ENCODE measurements at places on chromosomes 5 and 9.

GRCh38 chr5:174832025-174832424 is 107.6 kb downstream of the MSX2 start:
- DNase-seq: no peak

DNA sequence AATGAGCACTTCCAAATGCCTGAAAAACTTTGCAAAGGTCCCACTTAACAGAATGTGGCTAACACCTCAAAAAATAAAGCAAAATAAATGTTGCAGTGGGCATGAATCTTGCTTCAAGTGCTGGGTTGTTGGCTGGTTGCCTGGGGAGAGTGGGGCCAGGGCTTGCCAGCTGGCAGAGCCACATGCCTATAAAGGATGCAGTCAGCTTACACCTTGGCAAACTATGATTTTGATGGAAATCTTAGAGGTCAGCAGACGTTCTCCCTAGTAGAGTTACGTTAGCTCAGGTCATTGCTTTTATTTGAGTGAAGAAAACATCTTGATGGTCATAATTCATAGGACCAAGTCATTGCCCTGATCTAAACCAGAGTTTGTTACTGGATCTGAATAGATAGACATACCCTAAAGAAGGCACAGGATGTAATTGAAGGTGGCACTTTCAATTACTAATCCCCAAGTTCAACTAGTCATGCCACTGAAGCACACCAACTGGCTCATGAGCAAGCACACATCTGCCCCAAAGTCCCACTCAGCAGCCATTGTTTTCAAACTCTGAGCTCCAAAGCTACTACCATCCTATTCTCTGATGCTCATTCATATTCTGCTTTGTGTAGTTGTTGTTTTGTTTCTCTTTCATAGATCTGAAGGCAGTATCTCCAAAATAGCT is 51.2 kb upstream of the ZSWIM6 start:
- no peak for DNase-seq

GRCh38 chr5:2334719-2335118 is 416.8 kb downstream of the IRX2 start:
- DNase-seq: no peak

GRCh38 chr5:132086277-132086794 is 12.7 kb downstream of the CSF2 start:
- DNase-seq: no peak

- no peak for DNase-seq
Observed at GRCh38 chr5:39194466-39195136, 24.8 kb downstream of the FYB1 start.

DNA sequence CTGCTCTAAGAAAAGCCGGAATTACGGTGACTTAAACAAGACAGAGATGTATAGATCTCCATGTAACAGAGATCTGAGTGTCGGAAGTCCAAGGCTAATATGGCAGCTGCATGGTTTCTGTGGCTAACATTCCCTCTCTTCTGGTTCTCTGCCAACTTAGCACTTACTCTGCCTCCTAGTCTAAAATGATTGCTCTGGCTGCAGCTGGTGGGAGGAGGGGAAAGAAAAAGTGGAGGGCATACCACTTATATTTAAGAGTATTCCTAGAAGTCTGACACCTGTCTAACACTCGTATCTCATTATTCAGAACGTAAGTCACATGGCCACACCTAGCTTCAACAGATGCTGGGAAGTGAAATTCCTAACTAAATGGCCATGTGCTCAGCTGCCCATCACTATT is 551.5 kb upstream of the TLE4 start:
- DNase-seq: no peak

GRCh38 chr5:13831351-13831750 is 113.1 kb downstream of the DNAH5 start:
- no peak for DNase-seq

GRCh38 chr5:39584927-39585326 is 160.1 kb upstream of the DAB2 start:
- no peak for DNase-seq

DNA sequence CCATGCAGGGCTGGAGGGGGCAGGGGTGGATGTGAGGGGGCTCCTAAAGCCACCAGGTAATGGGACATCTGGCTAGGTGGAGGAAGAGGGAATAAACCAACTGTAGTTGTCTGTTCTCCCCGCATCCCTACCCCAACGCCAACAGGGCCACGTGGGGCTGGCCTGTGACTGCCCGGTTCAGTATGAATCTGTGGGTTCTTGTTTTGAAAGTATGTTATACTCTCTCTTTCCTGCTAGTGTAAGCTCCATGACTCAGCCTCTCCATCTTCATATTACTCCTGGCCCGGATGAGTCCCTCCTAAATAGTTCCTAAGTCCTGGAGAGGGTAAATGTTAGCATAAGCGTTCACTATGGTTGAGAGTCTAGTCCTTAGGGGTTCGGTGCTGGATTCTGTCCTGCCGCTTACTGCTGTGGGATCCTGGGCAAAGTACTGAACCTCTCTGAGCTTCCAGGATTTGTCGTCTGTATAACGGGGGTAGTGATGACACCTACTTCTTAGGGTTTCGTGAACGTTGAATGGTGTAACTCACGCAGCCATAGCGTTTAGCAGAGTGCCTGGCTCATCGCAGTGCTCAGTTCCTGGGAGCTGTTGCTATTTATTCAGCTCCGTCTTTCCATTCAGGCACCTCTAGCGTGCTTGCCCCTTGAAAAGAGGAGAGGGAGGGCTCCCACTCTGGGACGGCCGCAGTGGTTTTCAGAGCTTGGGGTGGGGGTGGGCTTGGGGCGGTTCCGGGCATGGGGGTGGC is 28.8 kb downstream of the LHX2 start:
- no peak for DNase-seq

DNA sequence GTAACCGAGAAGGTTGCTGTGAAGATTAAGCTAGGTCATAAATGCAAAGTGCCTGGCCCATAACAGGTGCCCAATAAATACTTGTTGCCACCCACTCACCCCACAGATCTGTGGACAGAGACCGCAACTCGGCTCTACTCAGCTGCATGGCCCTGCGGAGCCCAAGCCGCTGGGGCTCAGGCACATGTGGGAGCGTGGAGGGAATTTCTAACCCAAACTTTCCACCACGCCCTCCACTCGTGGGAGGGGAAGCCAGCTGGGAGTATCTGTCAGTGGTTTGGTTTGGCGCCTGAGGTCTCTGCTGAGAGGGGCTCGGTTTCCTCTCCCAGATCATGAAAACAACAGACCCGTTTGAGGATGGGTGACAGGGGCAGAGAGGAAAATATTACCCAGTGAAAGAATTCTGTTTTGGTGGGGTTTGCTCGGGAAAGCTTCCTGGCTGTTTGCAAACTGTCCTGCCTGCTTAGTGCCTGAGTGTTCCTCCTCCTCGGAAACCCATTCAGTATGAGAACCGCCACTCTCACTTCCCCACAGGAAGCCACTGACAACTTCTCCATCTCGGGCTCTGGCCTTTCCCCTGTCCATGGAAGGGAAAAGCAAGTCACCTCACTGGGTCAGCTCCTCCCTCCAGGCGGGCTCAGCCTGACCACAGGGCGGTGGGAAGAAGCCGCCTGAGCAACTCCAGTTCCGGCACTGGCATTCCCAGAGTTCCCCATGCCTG is 60.1 kb downstream of the RGS3 start:
- no peak for DNase-seq

- no peak for DNase-seq
Observed at GRCh38 chr5:78593465-78593864, 55.1 kb downstream of the LHFPL2 start.

- DNase-seq: no peak
Observed at GRCh38 chr5:59460368-59461153, 433.0 kb downstream of the PDE4D start.

DNA sequence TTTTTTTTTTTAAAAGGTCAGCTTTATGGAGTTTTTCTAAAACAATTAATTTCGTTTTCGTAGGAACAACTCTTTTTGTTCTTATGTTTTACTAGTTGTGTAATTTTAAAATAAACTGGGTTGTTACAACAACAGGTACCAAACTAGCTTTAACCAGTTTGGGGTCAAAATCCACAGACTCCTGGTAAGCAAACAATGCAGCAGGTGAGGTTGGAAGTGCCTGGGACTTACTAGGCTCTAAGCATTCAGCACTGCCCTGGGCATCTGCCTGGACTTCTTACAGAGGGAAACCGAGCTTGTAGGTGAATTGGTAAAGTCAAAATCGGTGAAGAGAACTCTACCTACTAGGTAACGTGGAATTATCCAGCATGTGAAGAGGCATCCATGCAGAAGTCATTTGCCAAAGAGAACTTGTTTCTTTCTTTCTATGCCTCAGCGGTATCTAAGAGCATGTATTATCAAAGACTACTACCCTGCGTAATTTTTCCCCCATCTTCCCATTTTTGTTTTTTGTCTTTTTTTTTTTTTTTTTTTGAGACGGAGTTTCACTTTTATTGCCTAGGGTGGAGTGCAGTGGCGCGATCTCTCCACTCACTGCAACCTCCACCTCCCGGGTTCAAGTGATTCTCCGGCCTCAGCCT is 145.4 kb downstream of the KCTD16 start:
- DNase-seq: no peak

GRCh38 chr5:127358284-127358683 is 67.7 kb downstream of the MEGF10 start:
- DNase-seq: no peak

- DNase-seq: peak; percentile 36
Observed at GRCh38 chr5:111756581-111757354, at the start of gene NREP. Gene NREP (minus strand): TSS chr5:111757194. CDS start chr5:111755772, 1,422 bp downstream.

DNA sequence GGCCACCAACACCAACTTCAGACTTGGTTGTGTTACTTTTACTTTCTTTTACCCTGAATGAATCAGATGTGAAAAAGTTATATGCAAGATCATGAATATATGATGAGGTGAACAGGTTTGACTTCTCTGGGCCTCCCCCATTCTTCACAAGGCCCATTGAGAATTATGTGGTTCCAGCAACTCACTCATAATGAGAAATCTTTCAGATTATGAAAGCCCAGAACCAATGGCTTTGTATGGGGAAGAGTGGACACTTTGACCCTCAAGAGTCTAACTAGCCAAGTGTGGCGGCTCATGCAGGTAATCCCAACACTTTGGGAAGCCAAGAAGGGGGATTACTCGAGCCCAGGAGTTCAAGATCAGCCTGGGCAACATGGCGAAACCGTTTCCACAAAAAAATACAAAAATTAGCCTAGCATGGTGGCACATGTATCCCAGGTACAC is 16.1 kb upstream of the LNPEP start:
- DNase-seq: no peak

- peak; percentile 46 for DNase-seq
Observed at GRCh38 chr5:171520300-171521174, 101.1 kb downstream of the FGF18 start.

DNA sequence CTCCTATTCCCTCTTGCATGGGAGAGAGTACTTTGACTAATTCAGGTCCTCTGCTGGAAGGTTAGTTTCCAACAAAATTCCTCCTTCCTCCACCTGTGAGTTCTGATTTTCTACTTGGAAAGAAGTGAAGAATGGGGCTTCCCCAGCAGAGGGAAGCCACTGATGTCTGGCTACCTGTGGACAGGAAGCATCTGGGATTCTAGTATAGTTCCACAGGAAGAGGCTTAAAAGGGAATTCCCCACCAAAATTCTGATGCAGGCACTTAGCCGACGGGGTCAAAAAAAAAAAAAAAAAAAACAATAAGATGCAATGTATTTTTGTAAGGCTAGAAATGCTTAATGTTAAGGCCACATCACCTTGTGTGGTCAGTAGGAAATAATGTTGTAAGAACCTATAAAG is 33.4 kb downstream of the PCDHGC5 start:
- no peak for DNase-seq

DNA sequence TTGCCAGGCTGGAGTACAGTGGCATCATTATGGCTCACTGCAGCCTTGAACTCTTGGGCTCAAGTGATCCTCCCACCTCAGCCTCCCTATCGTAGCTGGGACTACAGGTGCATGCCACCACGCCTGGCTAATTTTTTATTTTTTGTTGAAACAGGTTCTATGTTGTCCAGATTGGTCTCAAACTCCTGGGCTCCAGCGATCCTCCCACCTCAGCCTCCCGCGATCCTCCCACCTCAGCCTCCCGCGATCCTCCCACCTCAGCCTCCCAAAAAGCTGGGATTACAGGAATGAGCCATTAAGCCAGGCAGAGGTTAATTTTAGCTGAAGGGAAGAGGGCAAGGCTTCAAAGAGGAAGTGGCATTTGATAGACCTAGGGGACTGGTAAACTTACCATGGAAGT is 32.8 kb upstream of the CCNB1 start:
- DNase-seq: no peak

DNA sequence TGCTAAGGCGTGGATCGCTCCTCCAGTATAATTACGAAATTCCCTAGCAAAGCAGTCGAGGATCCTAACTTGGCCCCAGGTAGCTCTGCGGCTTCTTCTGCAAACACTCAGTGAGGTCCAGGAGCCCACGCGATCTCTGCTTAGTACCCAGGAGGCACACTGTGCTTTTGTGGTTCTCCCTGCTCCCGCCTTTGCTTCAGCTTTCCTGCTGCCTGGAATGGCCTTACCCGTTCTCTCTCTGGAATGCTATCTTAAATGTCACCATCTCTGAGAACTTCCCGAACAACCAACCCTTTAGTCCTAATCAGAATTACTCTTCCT is 639 bp downstream of the INVS start:
- DNase-seq: no peak

DNA sequence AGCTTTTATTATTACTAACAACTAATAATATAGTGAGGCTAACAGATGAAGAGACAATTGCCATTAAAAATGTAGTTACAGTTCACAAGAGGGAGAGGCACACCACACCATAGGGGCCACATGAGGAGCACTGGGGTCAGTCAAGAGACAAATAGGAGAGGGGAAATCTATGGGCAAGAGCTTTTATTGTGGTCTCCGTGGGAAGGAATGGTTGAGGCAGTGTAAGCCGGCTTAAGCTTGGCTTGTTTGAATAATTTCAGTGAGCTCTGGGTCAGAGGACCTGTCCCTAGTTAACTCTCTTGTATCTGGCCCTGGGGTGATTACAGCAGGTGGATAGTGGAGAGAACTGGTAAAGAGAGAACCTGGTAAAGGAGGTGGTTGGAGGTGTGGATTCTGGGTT is 35.3 kb downstream of the OGN start:
- DNase-seq: no peak

- DNase-seq: no peak
Observed at GRCh38 chr5:67577424-67577823, 380.8 kb upstream of the CD180 start.

DNA sequence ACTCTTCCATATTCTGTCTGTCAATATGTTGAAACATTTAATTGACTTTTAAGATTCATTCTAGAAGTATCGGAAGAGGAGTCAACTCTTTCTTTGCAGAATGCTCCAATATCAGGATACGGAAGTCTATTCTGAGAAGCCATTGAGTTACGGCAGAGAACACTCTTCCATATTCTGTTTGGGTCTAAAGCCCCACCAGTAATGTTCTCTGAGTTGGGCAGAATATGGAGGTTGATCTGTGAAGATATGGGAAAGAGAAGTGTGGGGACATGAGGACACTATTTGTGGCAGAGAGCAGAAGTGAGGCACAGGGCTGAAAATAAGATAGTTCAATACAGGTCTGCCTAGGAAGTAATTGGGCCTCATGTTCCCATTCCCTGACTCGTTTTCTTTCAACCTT is 300.0 kb downstream of the DIRAS2 start:
- DNase-seq: no peak

GRCh38 chr9:19372567-19372966 is 7.5 kb downstream of the RPS6 start:
- no peak for DNase-seq
